Keratinocyte (primary cell): ENCODE measurements at places on chromosomes 6 and 20. TPM values are rescaled to one million over a fixed set of nuclear protein-coding genes. Genes with fewer than 3 reads are reported as not detected.
A peak's percentile ranks its signal among the peaks of the same experiment; 100 is the strongest.

Gene MAFB
- polyA plus RNA-seq: 0.70 to 3.9 TPM (median 1.7 TPM) in 3 replicates

DNA sequence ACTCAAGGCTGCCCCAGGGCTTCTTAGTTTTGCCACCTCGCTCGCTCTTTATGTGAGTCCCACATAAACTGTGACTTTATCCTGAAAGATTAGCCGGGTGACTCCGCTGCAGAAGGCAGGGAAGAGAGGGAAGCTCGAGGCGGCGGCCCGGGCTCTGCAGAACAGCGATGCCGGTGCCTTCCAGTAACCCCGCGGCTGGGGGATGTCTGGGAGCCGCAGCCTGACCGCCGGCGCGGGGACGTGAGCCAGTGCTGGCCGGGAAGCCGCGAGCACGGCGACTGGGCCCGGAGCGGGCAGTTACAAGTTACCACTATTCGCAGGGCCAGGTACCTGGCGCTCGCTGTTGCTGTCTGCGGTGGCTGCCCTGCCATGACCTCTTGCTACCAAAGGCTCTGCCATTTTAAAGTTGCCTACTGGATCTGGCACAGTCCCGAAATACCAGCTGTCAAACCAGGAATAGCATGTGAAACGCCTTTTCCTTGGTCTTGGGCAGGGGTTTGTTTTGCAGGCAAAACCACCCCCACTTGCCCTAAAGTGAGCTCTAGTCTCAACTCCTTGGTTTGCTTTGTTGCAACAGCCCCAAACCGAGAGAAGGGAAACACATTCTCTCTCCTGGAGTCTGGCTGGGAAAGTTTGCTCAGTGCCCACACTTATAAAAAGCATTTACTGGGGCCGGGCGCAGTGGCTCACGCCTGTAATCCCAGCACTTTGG, 124.0 kb upstream of the SLC2A12 start:
- DNase-seq: no peak

Gene GABRR2
- 0.03 to 0.12 TPM in 2 of 3 replicates, not detected in the other for polyA plus RNA-seq

GRCh38 chr6:28982476-28983266, 22.4 kb downstream of the ZNF311 start:
- DNase-seq: no peak

Gene HLA-DMB
- polyA plus RNA-seq: 0.13 TPM in 1 of 3 replicates, not detected in the others

GRCh38 chr20:32463642-32464400, 105.7 kb downstream of the ASXL1 start:
- no peak for DNase-seq

- DNase-seq: peak; percentile 65
Observed at GRCh38 chr6:170178561-170179477, 112.1 kb downstream of the DLL1 start.

Gene JAG1
- polyA plus RNA-seq: 82.1 to 117 TPM (median 84.2 TPM) in 3 replicates

DNA sequence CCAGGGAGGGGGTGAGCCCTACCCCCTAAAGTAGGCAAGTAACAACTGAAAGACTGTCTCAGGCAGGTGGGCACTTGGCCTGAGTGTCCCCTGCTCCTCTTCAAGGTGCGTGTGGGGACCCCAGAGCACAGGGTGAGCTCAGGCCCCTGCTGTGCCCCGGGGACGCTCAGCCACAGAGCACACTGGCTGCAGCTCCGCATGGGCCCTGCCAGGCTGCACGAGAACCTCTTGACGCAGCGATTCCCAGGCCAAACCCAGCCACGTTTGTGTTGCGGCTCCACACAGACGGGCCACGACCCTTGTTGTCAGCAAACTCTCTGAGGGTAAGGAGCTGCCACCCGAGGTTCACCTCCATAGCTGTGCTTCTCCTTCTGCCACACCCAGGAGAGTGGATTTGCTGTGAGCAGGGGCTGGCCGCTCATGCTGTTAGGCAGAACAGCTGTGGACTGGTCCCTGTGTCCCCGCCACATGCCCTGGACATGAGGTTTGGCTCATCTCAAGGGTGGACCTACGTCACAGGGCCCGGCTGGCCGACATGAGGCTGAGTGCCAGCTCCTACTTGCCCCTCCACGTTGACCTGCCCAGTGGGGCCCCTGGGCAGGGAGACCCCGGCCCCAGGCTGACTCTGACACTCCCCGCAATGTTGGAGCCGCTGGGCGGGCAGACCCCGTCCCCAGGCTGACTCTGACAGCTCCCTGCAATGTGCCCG, 29.7 kb upstream of the GATA5 start:
- no peak for DNase-seq

GRCh38 chr6:7169296-7169721, 61.5 kb downstream of the RREB1 start:
- no peak for DNase-seq

DNA sequence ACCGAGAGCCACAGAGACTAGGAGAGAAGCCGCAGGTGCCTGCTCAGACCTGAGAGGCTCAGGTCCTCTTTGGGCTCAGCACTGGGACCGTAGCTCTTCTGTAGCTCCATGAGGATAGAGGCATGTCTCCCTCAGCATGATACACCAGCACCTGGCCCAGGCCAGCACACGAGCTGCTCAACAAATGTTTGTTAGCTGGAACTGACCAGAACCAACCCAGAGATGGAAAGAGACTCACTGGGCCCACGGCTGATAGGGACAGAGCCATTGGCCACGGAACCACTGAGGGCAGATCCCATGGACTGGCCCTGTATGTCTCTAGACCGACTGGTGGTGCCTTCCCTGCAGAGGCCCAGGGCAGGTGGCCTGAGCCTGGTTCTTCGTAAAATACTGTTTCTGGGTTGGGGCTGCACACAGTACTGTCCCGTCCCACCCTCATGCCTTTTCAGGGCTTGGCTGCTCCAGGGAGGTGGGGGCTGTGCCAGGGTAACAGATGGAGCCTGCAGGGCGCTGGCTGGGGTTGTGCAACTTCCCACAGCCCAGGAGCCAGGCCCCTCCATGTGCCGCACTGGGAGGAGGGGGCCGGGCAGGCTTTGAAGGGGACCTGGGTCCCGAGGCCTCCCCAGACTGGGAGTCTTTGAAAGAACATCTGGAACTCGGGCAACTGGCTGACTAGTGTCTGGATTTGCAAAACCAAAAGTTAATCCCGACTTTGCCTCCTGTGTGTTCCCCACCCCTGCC, 5.2 kb downstream of the C20orf204 start:
- DNase-seq: no peak

GRCh38 chr6:83442752-83443151, 11.9 kb upstream of the ME1 start:
- DNase-seq: no peak

Gene GNRH2
- polyA plus RNA-seq: 0.18 TPM in 1 of 3 replicates, not detected in the others

DNA sequence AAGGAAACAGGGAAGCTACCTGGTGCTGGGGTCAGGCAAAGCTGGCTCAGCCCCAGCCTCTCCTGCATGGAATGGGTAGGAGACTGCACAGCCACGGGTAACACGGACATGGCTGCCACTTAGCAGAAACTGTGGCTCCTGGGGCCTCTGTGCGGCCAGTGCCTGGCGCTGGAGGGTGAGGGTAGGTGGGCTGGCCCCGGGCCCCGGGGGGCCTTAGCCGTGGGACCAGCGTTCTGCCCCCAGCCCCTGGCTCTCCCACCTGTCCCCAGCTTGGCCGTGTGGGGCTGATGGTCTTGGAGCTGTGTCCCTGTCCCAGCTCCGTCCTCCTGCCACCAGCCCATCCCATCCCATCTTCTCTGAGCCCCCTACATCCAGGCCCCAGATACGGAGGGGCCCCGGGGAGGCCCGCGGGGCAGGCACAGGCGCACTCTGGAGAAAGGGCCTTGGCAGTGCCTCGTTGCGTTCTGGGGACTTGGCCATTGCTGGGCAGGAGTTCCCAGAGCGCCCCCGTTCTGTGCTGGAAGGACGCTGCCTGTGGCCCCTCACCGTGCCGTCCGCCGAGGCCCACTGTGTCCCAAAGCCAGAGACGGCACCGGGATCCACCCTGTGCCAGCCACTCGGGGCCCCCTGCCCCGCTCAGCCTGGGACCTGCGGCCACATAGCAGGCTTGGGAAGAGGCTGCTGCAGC, 12.2 kb downstream of the CHRNA4 start:
- no peak for DNase-seq

Gene SDCBP2
- polyA plus RNA-seq: 27.8 to 78.9 TPM (median 36.0 TPM) in 3 replicates

DNA sequence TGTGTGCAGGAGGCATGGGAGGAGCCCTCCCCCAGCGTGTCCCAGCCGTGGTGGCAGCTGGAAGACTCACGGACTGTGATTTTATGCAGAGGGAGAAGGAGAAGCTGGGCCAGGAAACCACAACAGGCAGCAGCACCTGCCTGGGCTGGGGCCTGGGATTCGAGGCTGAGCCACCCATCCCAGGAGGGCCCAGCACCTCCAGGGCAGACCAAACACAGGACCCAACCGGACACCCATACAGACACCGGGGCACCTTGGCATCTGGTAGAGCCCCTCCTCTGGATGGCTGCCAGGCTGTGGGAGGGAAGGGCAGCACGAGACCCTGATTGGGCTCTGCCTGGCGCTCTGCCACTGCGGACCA, 41.7 kb upstream of the CHRNA4 start:
- DNase-seq: no peak

DNA sequence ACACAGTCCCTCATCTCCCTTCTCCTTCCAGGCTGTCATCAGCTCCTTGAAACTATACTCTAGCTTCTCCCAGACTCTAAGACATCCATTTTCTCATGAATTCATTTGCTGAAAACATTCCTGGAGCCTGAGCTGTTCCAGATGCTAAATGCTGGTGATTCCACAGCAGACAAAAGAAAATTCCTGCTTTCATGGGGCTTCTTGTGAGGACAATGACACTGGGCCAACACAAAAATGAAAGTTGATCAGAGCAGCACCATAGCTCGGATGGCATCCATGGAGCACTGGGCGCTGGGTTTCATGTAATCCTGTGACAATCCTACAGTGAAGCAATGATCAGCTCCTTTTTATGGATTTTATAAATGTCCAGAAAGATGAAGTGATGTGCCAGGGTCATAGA, 47.4 kb upstream of the STX16 start:
- no peak for DNase-seq

- no peak for DNase-seq
Observed at GRCh38 chr20:34222208-34222607, 19.0 kb upstream of the ASIP start.

DNA sequence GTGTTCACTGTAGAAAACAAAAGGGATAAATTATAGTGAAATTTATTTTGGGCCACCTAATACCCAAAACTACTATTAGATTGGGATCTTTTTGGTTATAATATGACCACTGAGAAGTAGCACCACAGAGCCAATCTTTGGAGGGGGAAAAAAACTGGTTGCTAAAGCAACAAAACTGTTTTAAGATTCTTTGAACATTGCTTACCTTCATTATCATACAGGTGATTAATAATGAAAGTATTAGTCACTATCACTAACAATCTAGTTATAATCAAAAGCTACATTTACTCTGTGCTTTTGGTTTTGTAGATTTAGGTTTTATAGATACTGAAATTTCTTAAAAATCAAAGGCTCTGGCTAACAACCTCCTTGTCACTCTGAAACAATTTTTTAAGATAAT, 31.7 kb downstream of the STX7 start:
- no peak for DNase-seq

GRCh38 chr6:16148498-16148897, 19.6 kb downstream of the MYLIP start:
- DNase-seq: no peak

DNA sequence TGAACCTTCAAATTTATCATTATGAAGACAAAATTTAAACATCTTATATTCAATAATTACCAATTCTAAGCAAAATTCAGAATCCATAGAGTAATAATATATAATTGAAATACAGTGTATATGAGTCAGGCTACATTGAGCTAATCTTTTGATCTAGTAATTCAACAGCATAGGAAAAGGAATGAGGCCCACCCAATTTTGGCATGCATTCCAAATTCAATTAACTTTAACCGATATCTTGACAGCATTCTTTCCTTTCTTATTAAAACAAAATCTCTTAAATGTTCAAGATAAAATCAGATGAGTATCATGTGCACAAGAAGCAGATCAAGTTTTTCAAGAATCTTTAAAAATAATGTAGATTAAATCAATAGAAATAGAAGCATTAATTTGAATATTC, 132.9 kb upstream of the QKI start:
- DNase-seq: no peak

DNA sequence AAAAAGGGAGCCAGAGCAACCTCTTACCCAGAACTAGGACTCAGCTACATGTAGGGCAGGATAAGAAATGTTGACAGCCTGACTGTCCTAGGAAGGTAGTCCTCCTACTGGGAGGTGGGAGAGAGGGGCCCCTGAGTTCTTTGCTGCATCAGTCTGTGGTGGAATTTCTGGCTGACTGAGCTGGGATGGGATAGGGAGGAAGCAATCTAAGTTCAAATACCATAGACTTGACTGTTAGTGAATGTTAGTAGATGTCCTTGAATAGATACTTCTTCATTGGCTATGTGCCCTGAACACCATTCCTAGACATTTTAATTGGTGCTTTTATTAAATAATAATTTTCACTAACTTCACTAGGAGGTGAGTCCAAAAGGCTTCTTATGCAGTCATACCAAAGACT, 1343.6 kb upstream of the CITED2 start:
- DNase-seq: no peak

- DNase-seq: no peak
Observed at GRCh38 chr20:16803965-16804792, 56.0 kb downstream of the OTOR start.

GRCh38 chr6:94468830-94469229, 1049.5 kb upstream of the EPHA7 start:
- DNase-seq: no peak

- no peak for DNase-seq
Observed at GRCh38 chr6:89458704-89459103, 25.8 kb downstream of the ANKRD6 start.

DNA sequence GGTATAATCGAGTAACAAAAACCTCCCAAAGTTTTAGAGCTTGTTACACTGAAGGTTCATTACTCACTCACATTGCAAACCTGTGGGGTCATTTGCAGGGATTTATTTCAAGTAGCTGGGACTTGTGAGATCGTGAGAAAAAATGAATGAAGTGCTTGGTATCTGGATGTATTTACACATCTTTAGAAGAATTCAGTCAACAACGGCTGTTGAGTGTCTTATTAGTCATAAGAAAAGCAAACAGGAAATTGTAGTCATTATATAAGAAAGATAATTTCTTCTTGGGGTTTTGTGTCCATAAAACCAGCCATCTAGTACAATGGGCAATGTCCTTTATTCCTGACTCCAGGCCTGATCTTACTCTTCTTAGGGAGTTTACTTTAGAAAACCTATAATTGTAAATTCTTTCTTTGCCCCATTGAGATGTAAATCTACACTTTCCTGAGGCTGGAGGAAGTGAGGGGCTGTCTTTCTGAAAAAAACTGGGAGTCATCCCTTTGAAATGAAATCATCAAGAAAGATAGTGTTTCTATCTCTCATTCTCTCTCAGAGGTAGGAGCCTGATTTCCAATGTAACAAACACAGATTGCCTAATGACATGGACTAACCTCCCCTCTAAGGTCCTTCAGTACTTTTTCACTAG, 202.5 kb upstream of the ASCC3 start:
- no peak for DNase-seq

Gene CCM2L
- polyA plus RNA-seq: not detected in 3 replicates

DNA sequence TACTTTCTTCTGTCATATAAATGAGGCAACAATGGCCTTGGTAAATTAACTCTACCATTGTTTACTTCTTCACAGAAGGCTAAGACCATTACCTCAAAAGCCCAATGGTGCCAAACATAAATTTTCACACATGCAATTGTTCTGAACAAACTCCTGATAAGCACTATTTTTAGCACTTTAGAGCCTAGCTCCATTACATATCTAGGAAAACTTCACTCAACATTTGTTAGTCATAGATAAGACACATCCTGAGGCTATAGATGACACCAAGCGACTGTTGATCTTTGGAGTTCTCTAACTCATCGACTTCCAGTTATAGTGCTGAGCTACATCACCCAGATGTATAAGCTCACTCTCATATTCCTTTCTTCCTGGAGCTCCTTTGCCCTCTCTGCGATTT, 245.9 kb downstream of the EYS start:
- no peak for DNase-seq

Gene RAB22A
- polyA plus RNA-seq: 16.0 to 22.9 TPM (median 17.1 TPM) in 3 replicates

Gene TGM6
- not detected in 3 replicates for polyA plus RNA-seq
